ENCODE measurements at places on chromosomes 4 and X. TPM values are rescaled to one million over a fixed set of nuclear protein-coding genes. Genes with fewer than 3 reads are reported as not detected.

The TLR6 gene
- total RNA-seq, result 12.4 TPM

The TENM3 gene
- total RNA-seq, result not detected

The SFRP2 gene
- total RNA-seq, result not detected

The RBMX gene
- total RNA-seq, result 263 TPM

The SLC16A2 gene
- total RNA-seq, result not detected

The UTP3 gene
- 32.4 TPM for total RNA-seq

The DOK7 gene
- total RNA-seq, result 10.4 TPM

The DTHD1 gene
- total RNA-seq, result not detected

The HPSE gene
- total RNA-seq, result 0.11 TPM

The CCKAR gene
- total RNA-seq, result not detected

The TIGD4 gene
- total RNA-seq, result 3.1 TPM

The SLC10A4 gene
- not detected for total RNA-seq

The CCSER1 gene
- total RNA-seq, result 0.87 TPM

The CENPE gene
- 30.7 TPM for total RNA-seq

The CENPC gene
- 44.5 TPM for total RNA-seq

The GPM6B gene
- not detected for total RNA-seq

The ZC4H2 gene
- total RNA-seq, result 13.3 TPM

The MXRA5 gene
- not detected for total RNA-seq

The SRPK3 gene
- not detected for total RNA-seq

The NLGN3 gene
- total RNA-seq, result 0.86 TPM

The ATP6AP2 gene
- total RNA-seq, result 86.1 TPM

The ERAS gene
- total RNA-seq, result not detected

The ALB gene
- total RNA-seq, result not detected

The CFP gene
- total RNA-seq, result 0.54 TPM

The DHRSX gene
- 14.0 TPM for total RNA-seq

The TNMD gene
- not detected for total RNA-seq

The TMEM144 gene
- total RNA-seq, result not detected

The CLIC2 gene
- 0.07 TPM for total RNA-seq

The SPON2 gene
- 7.4 TPM for total RNA-seq

The ETDB gene
- total RNA-seq, result not detected

The TMEM47 gene
- total RNA-seq, result not detected

The NHS gene
- total RNA-seq, result not detected

The MAGEA2B gene
- not detected for total RNA-seq

The EDA gene
- total RNA-seq, result not detected

The NR0B1 gene
- not detected for total RNA-seq

The UGT2B17 gene
- not detected for total RNA-seq

The CSAG3 gene
- total RNA-seq, result not detected

The SHROOM3 gene
- 0.78 TPM for total RNA-seq

The RAI2 gene
- not detected for total RNA-seq

The POLA1 gene
- 22.4 TPM for total RNA-seq

The C4orf36 gene
- total RNA-seq, result not detected

The TRMT10A gene
- total RNA-seq, result 11.5 TPM
